ELR (cell line): ENCODE measurements at places on chromosomes 1 and 21.

GRCh38 chr1:213936571-213936970 lies 51.2 kb upstream of the PROX1 start:
- no peak for DNase-seq

DNA sequence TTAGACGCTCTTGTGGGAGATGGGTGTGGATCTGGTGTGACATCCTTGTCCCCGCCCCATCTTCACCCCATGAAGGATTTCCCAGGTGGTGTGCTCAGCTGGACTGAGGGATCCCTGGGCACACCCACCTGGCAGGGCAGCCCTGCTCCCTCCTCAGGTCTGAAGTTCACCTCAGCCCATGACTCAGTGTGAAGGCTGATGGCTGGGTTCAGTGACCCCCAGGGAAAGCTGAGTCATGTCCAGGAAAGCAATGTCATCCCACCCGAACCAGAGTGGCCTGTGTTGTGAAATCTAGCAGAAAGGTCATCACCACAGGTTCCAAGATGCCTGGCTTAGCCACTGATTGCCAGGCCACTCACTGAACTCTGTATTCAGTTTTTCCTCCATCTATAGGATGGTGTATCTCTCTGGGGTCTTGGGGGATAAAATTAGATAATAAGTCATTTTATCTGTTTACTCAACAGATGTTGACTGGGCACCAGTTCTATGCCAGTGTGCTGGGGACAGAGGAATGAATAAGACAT lies 97.7 kb upstream of the JUN start:
- peak; percentile 95 for DNase-seq

DNA sequence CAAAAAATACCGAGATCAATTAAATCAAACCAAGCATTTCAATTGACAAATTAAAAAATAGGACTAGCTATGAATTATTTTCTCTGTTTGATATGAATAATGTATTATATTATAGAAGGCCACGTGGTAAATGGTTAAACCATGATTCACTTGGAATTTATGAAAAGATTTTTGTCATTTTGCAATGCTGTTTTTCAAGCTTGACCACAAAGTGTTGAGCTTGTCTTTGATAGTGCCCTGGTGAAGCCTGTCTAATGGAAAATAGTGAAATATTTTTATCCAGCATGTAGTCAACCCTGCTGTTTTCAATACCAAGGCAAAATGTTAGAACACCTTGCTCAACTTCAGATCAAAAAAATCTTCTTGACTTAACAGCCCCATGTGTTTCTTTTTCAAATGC lies 288.0 kb upstream of the PRMT6 start:
- DNase-seq = peak; percentile 45

DNA sequence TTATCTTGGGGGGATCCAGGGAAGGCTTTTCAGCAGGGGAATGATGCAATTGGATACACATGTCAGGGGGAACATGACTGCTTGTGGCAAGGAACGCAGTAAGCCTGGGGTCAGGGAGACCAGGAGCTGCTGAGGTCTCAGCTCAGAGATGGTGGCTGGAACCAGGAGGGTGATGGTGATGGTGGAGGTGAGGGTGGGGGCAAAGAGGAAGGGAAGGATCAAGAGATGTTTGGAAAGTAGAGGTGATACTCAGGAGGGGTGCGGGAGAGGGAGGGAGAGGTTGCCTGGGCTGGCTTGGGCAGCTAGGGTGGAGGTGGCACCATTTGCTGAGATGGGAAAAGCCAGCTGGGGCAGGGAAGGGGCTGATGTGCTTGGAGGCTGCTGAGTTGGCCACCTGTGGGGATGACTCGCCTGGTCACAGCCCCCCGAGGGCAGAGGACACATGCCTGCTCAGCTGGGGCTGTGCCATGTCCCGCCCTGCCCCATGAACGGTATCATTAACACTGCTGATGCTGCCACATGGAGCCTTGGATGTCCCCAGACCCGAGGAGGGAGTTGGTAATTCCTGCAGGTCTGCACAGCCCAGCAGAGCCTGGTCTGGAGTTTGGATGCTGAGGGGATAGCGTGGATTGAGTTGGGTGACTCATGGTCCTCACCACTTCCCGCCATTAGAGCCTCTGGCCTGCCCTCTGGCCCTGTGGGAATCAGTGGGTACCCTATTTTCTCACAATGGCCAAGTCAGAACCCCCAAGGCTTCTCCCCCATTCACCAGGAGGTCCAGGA lies 6.3 kb upstream of the PADI1 start:
- DNase-seq = peak; percentile 66

DNA sequence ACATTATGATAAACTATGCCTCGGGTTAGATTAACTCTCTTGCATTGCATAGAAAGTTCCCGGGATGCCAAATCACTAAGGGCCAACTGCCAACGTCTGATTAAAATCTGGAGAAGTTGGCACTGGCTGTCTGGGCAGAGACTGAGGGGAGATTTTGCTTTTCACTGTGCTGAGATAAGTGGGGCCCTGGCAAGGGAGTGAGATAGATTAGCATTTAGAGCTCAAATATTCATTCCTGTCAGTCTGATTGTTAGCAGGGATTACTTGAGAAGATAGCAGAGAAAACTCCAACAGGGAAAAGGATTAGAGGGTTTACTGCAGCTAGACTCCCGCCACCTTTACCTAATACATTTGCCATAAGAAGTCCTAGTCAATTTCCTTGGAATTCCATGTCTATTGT lies 714.1 kb upstream of the CHRM3 start:
- no peak for DNase-seq

- peak; percentile 77 for DNase-seq
These were observed 5.1 kb upstream of the CTSK start for GRCh38 chr1:150813028-150813707.

DNA sequence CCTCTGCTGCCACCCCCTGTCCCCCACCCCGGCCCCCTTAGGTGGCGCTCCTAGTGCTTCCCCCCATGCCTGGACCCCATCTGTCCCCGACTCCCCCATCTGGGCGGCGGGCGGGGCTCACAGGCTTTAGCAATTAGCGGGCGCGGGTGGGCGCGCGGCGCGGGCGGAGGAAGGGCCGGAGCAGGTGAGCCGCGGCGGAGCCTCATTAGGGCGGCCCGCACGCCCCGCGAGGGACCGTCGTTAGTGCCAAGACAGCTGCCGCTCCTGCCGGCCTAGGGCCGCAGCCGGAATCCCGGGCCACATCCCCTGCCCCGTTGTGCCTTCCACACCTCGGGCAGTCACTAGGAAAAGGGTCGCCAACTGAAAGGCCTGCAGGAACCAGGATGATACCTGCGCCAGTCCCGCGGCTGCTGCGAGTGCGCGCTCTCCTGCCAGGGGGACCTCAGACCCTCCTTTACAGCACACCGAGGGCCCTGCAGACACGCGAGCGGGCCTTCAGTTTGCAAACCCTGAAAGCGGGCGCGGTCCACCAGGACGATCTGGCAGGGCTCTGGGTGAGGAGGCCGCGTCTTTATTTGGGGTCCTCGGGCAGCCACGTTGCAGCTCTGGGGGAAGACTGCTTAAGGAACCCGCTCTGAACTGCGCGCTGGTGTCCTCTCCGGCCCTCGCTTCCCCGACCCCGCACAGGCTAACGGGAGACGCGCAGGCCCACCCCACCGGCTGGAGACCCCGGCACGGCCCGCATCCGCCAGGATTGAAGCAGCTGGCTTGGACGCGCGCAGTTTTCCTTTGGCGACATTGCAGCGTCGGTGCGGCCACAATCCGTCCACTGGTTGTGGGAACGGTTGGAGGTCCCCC lies 7.6 kb downstream of the OLIG2 start:
- DNase-seq = no peak

DNA sequence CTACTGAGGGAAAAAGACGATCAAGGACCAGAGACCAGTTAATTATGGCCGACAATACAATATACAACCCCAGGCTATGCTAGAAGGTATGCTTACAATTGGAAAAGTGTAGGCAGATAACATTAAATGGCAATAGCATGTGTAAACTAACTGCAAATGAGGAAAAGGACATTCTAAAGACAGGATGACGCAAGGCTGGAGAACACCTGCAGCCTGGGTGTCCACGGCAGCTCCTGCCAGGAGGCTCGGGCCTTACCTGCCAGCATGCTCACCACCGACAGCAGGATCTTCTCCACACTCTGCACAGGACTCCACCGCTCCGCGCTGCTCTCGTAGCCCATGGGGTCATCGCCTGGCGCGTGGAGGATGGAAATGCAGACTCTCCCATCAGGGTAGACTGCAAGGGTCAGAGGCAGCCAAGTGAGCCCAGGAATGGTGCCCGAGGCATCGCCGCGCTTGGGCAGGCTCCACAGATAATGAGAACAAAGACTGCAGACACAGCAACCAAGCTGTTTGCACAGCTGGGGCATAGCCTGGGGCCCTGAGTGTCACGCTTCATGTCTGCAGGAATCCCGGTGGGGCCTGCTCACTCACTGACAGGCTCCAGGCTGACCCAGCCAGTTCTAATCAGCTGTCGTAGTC lies 28.2 kb downstream of the UBE2G2 start:
- DNase-seq = no peak

DNA sequence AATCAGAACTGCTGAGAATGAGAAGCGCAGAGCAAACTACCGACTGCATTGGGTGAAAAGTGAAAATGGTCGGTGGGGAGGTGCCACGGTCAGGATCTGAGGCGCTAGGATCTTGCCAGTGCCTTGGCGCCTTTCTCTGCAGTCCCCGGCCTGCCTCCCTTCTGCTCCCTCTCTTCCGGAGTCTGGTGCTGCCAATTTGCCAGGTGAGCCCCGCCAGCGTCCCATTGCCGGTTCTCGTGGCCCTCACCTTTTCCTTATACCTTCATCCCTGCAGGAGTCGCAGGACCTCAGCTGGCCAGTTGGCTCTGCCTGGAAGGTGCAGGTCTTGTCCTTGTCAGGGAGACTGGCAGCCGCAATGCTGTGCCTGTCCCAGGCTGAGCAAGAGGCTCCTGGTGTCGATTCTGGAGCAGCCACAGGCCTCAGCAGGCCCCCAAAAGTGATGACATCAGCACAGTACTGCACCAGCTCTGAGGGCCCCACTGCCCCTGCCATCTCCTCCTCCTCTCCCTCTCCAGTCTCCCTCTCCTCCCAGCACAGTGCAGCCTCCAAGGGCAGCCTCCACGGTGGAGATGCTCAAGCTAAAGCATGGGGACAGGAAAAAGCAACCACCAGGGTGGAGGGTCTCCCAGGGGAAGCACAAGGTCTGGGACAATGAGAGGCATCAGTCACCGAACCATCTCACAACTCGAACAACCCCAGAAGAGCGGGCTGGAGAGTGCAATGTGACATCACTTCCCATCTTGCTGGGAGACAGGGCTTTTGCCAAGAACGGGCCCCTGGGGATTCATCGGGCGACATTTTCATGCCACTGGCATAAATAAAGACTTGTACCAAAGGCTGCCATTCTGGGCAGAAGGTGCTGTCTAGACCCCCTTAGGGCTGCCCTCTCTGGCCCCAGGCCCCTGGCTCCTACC lies 37.1 kb upstream of the H6PD start:
- DNase-seq = peak; percentile 50

DNA sequence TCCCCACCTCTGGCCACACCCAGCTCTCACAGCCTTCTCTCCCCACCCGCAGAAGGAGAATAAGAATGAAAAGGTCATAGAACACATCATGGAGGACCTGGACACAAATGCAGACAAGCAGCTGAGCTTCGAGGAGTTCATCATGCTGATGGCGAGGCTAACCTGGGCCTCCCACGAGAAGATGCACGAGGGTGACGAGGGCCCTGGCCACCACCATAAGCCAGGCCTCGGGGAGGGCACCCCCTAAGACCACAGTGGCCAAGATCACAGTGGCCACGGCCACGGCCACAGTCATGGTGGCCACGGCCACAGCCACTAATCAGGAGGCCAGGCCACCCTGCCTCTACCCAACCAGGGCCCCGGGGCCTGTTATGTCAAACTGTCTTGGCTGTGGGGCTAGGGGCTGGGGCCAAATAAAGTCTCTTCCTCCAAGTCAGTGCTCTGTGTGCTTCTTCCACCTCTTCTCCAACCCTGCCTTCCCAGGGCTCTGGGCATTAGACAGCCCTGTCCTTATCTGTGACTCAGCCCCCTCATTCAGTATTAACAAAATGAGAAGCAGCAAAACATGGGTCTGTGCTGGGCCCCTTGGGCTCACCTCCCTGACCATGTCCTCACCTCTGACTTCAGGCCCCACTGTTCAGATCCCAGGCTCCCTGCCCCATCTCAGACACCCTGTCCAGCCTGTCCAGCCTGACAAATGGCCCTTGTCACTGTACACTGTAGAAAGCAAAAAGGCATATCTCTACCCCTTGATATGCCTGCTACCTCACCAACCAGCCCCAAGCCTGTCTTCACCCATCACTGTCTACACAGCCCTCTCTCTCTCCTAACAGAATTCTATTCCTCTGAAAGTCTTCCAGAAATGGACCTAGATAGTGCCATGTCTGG lies 3.2 kb downstream of the S100A9 start:
- DNase-seq = no peak

DNA sequence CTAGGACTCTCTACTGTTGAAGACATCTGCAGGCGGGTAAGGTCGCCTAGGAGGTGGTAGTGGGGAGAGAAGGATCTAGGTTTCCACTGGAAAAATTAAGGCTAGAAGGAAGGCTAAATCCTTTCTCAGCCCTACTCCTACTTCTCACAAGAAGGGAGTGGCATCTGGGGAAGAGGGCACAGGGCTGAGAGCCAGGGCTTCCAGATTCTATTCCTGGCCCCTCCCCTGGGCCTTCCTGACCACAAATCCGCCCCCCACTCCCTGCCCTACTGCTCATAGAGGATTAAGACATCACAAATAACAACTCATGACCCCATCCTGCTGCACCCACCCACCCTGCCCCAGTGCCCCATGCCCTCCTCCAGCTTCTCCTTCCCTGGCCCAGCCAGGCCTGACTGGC lies 2.5 kb downstream of the PHLDA3 start:
- DNase-seq = no peak

DNA sequence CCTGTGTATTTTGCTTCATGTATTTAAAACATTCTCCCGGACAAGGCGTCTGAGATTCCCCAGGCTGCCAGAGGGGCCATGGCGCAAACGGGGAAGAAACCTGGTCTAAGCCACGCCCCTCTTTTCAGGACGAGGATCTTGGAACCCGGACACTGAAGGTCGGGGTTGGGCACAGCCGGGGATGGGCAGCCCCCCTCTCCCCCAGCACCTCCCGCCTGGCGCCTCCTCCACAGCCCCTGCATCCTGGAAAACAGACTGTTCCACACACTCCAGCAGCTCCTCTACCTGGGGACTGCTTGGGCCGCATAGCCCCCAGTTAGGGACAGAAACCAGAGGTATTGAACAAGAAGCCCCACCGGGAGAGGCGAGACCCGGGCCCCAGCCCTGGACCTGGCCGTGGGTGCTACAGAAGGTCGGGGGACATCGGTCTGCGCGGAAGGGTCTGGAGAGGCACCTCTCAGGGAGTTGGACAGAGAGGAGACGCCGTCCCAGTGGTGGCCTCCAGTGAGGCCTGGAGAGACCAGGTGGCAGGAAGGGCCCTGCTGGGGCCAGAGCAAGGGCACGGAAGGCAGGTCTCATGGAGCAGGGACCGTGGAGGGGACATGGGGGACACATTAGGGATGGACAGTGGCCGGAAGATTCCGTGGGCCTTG lies 5.4 kb downstream of the TP73 start:
- DNase-seq = no peak
